Neuronal stem cell (in vitro differentiated cells): ENCODE measurements at places on chromosomes 5 and 9.
A peak's percentile ranks its signal among the peaks of the same experiment; 100 is the strongest.

- DNase-seq, result no peak
Measured at GRCh38 chr9:78783743-78784142, 486.8 kb downstream of the PSAT1 start.

GRCh38 chr5:963310-963672 lies 45.3 kb upstream of the NKD2 start:
- DNase-seq, result no peak

DNA sequence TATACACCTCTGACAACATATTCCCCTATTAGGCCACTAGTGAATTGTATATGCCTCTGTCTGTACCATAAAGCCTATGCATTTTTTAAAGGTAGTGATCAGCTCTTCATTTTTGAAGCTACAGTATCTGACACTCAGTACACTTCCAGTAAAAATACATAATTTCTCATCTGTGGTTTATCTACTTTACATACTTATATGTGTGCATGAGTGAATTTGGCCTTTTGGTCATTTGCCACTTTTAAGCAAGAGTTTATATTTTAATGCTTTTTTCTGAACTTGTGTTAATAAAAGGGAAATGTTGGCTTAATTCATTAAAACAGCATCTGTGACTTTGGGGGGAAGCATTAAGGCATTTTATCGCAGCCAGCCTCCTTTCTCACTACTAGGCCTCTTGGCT lies 47.8 kb downstream of the ST8SIA4 start:
- DNase-seq, result no peak

DNA sequence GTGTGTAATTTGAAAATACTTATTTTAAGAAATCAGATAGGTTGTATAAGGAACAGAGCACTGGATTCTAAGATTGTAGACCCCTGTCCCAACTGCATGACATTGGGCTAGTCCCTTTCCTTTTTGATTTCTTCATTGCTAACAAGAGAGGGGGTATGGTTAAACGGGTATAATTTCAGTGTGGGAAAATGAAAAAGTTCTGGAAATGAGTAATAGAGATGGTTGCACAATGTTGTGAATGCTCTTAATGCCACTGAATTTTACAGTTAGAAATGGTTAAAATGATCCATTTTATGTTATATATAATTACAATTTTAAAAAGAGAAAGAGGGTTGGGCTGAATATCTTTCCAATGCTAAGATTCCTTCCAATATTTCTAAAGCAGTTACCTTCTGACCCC lies 103.3 kb upstream of the LHFPL2 start:
- DNase-seq, result no peak

- DNase-seq, result no peak
Measured at GRCh38 chr5:109701252-109701651, 11.5 kb downstream of the MAN2A1 start.

DNA sequence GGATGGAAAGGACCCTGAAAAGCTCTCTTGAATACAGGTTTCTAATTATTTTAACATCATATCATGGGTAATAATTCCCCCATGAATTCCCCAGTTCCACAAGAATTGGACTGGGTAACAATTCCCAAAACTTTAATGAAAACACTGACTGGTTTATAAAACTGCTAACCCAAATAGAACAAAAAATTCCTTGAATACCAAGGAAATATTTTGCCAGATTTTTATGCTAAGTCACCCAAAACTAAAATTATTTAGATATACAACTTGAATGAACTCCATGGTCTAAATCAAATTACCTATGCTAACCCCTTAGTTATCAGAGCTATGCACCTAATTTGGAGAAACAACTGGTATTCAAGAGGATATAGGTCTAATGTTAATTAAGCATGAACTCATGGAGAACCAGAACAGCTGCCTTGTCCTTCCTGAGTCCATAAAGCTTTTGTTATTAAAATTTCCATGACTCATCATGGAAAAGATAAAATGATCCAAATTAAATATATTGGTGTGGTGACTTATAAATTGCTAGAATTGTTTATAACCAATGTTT lies 164.9 kb upstream of the TUT7 start:
- no peak for DNase-seq

- DNase-seq, result no peak
Measured at GRCh38 chr5:116486588-116486987, 88.0 kb downstream of the SEMA6A start.

DNA sequence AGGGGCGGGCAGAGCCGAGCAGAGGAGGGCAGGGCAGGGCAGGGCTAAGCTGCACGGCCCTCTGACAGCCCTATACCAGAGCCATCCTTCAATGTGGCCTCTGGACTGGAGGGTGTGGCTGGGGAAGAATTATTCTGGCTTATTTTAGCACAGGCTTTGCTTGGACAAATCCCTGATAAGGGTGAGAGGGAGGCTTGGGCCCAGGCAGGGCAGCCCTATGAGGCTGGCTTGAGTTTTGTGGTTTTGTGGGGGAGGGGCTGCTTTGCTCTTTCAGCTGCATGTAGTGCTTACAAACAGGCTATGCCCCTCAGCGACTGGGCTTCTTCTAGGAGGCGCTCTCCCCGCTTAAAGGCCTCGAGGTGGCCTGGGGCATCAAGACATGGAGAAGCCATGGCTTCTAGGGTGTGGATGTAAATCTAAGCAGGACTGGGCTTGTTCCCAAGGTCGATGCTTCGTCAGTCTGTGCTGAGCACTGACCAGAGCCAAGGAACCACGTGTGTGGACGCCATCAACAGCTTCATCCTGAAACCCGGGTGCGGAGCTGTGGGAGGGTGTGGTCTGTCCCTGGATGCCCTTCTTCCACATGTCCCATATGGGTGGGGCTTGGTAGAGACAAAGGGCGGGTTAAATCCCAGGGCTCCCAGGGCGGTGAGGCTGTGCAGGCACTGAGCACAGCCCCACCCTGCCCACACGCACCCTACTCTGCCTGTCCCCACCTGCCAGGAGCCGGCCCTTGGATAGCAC lies 45.7 kb upstream of the IPPK start:
- no peak for DNase-seq

- DNase-seq, result no peak
Measured at GRCh38 chr5:15489571-15490235, 10.3 kb upstream of the FBXL7 start.

DNA sequence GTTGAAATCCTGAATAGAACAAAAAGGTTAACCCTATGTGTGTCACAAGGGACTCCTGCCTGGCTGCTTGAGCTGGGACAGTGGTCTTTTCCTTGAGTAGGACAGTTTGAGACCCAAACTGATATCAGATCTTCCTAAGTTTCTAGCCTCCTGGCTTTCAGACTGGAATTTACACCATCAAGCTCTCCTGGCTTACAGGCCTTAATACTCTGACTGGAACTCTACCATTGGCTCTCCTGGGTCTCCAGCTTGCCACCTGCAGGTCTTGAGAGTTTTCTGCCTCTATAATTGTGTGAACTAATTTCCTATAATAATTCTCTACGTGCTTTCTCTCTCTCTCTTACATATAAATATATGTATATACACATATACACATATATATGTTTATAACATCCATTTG lies 112.5 kb downstream of the PRR16 start:
- no peak for DNase-seq

GRCh38 chr5:1152156-1152555 lies 40.3 kb upstream of the SLC12A7 start:
- DNase-seq, result no peak

GRCh38 chr5:88384886-88385285 lies 116.2 kb upstream of the TMEM161B start:
- no peak for DNase-seq

DNA sequence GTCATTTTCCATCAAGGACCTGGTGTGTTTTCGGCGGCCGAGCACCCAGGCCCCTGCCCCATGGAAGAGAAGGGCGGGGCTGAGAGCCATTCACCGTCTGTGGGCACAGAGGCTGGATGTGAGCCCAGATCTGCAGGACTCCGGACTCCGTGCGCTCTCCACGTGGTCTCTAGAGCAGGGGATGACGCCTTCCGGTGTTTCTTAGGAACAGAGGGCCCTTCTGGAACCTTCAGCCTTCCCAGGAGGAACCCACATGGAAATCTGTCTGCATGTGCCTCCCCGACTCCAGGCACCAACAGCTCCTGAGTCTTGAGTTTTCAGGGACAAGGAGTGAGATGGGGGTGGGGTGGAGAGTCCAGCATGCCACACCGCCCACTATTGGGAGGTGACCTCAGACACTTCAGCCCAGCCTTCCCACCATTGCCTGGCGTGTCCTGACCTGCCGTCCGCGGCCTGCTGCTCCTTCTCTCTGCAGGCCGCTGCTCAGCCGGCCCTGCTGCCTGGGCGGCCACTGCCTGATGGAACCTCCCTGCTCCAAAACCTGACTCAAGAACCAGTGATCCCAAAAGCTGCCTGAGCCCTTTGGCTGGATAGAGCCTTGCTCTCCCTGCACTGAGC lies 2.4 kb upstream of the RXRA start:
- no peak for DNase-seq

DNA sequence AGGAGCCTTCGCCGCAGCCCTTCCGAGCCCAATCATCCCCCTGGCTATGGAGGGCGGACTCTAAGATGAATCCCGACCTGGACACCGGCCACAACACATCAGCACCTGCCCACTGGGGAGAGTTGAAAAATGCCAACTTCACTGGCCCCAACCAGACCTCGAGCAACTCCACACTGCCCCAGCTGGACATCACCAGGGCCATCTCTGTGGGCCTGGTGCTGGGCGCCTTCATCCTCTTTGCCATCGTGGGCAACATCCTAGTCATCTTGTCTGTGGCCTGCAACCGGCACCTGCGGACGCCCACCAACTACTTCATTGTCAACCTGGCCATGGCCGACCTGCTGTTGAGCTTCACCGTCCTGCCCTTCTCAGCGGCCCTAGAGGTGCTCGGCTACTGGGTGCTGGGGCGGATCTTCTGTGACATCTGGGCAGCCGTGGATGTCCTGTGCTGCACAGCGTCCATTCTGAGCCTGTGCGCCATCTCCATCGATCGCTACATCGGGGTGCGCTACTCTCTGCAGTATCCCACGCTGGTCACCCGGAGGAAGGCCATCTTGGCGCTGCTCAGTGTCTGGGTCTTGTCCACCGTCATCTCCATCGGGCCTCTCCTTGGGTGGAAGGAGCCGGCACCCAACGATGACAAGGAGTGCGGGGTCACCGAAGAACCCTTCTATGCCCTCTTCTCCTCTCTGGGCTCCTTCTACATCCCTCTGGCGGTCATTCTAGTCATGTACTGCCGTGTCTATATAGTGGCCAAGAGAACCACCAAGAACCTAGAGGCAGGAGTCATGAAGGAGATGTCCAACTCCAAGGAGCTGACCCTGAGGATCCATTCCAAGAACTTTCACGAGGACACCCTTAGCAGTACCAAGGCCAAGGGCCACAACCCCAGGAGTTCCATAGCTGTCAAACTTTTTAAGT lies 819 bp downstream of the ADRA1B start:
- no peak for DNase-seq

- no peak for DNase-seq
Measured at GRCh38 chr9:77830618-77831285, 182.6 kb upstream of the GNA14 start.

DNA sequence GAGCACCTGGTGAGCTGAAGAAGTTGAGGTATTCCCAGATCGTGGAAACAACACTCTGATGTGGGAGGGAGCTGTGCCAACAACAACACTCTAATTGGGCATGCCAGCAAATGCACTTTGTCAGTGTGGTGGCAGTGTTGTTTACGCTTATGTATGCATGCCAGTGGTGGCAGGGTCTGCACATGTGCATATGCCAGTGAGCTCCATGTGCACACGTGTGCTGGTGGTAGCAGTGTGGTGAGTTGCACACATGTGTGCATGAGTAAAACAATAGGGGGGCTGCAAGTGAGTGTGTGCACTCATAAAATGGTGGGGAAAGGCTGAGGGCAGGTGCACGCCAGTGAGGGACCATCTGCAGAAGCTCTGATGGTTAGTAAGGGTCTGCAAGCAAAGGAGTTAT lies 134.2 kb downstream of the DMRTA1 start:
- no peak for DNase-seq

- no peak for DNase-seq
Measured at GRCh38 chr5:43134019-43134418, 13.3 kb downstream of the ZNF131 start.

DNA sequence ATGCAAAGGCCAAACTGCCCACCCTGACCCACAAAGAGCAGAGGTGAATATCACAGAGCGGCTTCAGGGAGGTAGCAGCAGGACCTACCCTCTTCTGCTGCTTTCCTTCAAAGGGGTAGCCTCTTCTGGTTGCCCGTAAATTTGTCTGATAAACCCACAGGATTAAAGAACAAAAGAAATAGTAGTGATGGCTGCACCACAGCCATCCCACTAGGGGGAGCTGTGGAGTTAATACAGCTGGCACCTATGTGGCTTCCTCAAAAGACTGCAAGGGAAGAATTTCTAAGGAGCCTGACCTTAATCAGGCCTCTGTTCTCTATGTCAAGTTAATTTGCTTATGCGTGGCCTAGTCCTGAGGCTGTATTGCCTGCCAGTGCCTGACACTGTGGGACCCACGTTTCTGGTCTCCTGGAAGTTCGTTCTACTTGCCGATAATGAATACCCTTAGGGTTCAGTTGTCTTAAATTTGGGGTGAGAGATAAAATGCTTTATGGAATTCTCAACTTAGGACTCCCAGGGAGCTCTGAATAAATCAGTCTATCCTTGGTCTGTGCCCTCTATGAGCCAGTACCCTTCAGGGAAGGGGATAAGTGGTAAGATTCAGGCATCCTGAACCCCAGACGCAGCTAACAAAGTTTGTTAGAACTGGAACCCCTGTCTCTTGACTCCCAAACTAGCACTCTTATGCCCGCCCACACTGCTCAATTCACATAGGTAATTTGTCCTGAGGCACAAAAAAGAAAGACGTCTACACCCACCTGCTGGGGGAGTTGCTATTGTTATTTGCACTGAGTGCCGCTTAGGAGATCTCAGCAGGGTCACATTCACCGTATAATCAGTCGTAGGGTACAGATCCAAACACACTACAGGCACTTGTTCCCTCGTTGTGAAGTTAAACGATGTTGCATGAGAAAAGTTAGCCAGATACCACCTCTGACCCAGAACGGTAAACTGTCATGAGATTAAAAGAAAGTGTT lies 77.1 kb downstream of the SUSD1 start:
- DNase-seq, result peak; percentile 80

DNA sequence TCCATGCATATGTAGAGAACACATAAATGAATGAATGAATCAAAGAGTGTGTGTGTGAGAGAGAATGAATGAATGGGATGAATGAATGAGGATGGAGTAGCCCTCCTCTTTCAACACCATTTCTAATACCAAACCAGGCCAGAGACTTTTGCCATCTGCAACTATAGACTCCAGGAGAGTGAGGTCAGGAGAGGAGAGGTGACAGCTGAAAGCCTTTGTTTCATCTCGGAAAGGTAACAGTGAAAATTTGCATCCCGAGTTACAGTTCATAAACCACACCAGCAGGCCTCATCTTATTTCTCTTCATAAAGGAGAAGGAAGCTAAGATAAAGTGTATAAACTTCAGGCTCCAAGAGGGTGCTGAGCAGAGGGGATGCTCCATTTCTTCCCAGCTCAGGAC lies 255.3 kb upstream of the KLF4 start:
- no peak for DNase-seq

DNA sequence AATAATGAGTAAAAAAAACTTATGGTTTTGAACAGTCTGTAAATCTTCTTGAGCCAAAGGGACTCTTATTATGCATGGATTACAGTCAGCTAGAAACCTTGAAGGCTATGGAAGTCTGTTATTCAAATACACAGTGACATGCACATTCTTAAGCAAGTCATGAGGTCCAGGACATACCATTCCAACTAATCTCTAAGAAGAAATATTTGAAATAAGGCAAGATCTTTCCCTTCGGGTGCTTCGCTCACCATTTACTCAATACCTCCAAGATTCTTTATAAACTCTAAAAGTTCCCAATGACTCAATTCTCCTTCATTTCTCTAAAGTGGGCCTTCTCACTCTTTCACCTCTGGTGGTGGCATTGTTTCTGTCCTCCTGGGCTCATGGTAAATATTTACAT lies 811.0 kb downstream of the NR2F1-AS1 start:
- no peak for DNase-seq
